Activated CD8-positive, alpha-beta memory T cell treated with anti-CD3 and anti-CD28 coated beads, Interleukin-2, amount 50 U/mL, for 48 hours (primary cell): ENCODE measurements at places on chromosomes 1 and 21.
A peak's percentile ranks its signal among the peaks of the same experiment; 100 is the strongest.

- peak; percentile 7 for DNase-seq
These were observed 192.8 kb downstream of the HUNK start for GRCh38 chr21:32065654-32066053.

DNA sequence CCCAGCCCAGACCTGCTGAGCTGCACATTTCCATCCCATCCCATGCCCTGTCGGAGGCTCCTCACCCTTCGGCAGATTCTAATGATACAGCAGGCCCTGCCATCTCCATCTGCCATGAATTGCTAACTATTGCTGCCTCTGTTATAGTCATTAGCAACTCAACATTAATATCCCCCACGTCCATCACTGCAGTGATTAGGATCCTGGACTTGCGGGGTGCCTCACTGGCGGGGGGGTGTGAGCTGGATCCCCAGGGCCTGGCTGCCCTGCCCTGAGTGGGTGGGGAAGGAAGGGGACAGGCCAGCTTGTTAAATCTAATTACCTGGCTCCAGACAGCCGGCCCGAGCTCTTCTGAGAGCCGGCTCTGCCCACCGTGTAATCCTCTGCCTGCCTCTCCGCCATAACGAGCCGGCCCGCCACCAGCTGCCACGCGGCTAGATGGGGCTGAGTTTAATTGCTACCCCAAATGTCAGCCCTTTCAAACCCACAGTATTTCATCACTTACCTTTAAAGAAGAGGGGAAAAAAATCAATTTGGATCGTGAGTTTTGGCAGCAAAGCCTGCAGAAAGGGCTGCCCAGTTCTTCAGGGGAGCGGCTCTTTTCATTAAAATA is 227.3 kb upstream of the CSF3R start:
- no peak for DNase-seq

DNA sequence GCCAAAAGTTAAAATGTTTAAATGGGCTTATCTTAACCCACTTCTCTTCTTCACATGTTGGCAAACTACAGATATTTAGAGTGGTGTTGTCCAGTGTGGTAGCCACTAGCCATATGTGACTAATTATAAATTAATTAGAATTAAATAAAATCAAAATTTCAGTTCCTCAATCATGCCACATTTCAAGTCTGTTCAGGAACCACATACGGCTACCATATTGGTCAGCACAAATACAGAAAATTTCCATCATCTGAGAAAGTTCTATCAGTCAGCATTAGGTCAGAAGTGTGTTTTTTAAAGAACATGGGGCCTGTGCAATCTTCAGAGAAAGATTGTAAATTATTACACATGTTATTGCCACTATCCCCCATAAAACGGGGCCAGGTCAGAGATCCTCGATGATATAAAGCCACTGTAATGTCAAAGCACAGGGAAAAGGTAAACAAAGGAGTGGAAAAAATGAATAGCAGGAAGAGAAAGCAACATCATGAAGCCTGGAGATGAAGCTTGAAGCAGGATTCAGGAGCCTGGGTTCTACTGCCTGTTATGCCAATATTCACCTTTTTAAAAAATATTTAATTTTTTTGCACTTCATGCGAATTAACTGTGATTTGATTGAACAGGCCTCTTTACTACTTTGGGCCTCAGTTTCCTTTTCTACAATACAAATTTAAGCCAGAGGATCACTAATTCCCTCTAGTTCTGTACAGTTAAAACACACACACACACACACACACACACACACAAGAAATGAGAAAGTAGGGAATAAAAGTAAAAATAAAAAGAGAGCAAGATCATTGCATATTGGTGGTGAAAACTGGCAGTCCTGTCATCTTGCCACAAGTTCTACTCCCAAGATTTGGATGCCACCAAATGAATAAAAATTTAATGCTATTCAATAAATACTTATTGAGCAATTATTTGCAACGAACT is 2.3 kb downstream of the RSBN1 start:
- DNase-seq = no peak

GRCh38 chr21:42556960-42557359 is 43.3 kb downstream of the SLC37A1 start:
- DNase-seq = no peak

DNA sequence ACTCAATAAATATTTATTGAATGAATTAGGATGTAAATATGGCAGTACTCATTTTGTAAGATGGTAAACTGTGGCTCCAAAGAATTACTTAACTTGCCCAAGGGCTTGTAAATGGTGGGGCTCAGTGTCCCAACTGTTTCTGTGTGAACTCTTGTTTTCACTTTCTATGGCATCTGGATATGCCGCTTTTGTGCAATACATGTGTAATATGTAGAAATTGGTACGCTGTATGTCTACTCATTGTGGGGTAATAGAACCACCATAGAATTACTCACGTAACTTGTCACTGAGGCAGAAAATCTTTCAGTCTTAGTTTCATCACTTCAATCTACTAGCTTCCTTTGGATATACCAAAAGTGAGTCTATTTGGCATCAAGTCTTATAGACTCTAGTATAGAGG is 977 bp downstream of the PRPF3 start:
- peak; percentile 46 for DNase-seq
